ENCODE measurements at places on chromosomes 12 and 14. TPM values are rescaled to one million over a fixed set of nuclear protein-coding genes. Genes with fewer than 3 reads are reported as not detected.

GRCh38 chr12:29234965-29235626 lies 86.0 kb downstream of the FAR2 start:
- DNase-seq: no peak

GRCh38 chr14:44962334-44963043 lies 499 bp downstream of the TOGARAM1 start:
- peak; percentile 48 for DNase-seq

GRCh38 chr14:20387576-20387975 lies 25.7 kb downstream of the TEP1 start:
- no peak for DNase-seq

DNA sequence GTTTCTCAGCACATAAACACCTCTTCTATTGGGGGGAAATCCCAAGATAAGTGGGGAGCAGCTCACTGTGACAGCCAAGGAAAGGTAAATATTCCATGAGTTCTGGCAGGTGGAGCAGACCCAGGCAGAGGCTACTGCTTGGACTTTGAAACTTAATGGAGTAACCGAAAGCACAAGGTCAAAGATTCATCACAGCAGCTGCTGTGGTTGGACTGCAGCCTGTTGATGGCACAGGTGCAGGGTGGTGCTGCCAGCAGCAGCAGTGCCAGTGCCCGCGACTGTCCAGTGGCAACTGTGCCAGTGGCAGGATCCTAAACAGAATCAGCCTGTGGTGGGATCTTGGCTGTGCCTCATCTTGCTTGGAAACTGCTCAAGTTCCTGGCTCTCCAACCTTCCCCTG lies 81.4 kb upstream of the ARID2 start:
- peak; percentile 27 for DNase-seq

- no peak for DNase-seq
These were observed 45.8 kb downstream of the AP5M1 start for GRCh38 chr14:57314396-57315089.

GRCh38 chr14:74756326-74756725 lies 6.8 kb upstream of the YLPM1 start:
- no peak for DNase-seq

AQP5 gene
- total RNA-seq: not detected

KLRF1 gene
- not detected for total RNA-seq

JAG2 gene
- total RNA-seq: 11.9 TPM

SMCO3 gene
- not detected for total RNA-seq

PRPF40B gene
- total RNA-seq: 13.6 TPM

PTHLH gene
- total RNA-seq: not detected

E2F7 gene
- total RNA-seq: 3.3 TPM
